BE2C (cell line): ENCODE measurements at places on chromosomes 11 and 22.
A peak's percentile ranks its signal among the peaks of the same experiment; 100 is the strongest.

DNA sequence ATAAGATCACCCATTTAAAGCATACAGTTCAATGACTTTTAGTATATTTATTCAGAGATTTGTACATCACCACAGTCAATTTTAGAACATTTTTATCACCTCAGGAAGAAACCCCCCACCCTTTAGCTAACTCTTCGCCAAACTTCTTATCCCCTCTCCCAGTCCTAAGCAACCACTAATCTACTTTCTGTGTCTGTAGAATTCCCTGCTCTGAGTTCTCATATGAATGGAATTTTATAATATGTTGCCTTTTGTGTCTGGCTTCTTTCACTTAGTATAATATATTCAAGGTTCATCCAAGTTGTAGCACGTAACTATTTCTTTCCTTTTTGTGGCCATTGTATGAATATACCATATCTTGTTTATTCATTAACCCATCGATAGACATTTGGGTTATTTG, 3.6 kb downstream of the ANKRD13D start:
- DNase-seq: no peak

GRCh38 chr22:24855794-24856193, 49.8 kb downstream of the SGSM1 start:
- DNase-seq: no peak

GRCh38 chr11:4094348-4095291, at the start of gene RRM1:
RRM1 (plus strand) TSS chr11:4094799; CDS start chr11:4095013, 214 bp downstream.
- DNase-seq: peak; percentile 91

- DNase-seq: no peak
Observed at GRCh38 chr11:41449483-41450050, 9.9 kb downstream of the LRRC4C start.

DNA sequence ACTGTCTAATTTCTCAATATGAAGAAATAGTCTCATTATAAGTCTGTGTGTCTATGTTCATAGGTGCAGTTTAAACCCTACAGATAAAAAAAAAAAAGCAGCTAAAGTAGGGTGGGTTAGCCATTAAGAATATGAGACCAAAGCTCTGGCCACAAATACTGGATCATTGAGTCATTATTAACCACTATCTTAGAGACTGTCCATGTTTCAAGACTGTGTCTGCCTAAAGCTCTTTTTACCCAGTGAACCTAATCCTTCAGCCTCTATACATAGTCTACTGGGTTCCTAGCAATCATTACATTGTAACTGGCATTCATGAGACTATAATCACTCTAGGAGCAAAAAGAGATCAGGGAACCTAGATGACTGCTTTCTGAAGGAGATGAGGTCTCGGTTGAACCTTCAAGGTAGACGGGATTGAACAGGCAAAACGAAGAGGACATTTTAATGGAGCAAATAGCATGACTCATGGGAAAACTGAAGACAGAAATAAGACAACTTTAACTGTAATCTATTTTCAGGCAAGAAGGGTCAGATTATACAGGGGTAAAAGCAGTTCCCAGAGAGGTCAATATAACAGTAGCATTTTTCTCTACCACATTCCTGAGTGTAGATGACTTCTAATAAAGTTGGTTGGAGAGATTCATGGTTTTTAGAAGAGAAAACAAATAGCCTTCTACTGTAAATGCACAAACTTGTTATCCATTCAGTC, 64.0 kb upstream of the FIBIN start:
- DNase-seq: no peak

DNA sequence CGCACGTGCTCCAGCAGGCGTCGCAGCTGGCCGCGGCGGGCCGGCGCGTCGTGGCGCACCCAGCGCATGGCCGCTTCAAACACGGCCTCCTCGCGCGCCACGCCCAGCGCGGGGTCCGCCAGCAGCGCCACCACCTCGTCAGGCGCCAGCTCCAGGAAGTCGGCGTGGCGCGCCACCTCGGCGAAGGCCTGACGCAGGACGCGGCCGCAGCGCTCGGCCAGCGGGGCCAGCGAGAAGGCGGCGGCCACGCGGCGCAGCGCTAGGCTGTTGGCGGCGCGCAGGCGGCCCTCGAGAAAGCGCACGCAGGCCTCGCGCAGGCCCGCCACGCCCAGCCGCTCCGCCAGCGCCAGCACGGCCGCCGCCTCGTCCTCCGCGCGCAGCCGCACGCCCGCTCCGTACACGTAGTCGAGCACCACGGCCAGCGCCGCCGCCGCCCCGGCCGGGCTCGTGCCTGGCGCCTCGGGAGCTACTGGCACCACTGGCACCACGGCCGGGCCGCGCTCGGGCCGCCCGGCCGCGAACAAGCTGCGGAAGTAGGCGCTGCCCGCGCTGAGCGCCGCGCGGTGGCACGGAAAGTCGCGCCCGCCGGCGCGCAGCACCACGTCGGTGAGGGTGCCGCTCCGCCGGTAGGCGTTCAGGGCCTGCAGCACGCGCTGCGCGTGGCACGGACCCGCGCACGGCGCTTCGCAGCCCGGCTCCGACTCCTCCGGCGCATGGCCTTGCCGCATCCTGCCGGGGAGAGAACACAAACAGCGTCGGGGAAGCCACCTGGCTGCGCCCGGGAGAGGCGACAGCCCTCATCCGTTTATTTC, 2.9 kb downstream of the KLHL35 start:
- peak; percentile 77 for DNase-seq

DNA sequence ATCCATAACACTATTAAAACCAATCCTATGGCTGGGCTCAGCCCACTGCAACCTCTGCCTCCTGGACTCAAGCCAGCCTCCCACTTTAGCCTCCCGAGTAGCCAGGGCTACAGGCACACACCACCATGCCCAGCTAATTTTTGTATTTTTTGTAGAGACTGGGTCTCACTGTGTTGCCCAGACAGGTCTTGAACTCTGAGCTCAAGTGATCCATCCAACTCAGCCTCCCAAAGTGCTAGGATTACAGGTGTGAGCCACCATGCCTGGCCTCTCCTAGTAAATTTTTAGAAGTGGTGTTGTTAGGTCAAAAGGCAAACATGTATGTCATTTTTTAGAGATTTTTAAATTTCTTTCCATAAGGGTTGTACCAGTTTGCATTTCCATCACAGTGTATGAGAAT, 14.2 kb downstream of the F2 start:
- DNase-seq: no peak

DNA sequence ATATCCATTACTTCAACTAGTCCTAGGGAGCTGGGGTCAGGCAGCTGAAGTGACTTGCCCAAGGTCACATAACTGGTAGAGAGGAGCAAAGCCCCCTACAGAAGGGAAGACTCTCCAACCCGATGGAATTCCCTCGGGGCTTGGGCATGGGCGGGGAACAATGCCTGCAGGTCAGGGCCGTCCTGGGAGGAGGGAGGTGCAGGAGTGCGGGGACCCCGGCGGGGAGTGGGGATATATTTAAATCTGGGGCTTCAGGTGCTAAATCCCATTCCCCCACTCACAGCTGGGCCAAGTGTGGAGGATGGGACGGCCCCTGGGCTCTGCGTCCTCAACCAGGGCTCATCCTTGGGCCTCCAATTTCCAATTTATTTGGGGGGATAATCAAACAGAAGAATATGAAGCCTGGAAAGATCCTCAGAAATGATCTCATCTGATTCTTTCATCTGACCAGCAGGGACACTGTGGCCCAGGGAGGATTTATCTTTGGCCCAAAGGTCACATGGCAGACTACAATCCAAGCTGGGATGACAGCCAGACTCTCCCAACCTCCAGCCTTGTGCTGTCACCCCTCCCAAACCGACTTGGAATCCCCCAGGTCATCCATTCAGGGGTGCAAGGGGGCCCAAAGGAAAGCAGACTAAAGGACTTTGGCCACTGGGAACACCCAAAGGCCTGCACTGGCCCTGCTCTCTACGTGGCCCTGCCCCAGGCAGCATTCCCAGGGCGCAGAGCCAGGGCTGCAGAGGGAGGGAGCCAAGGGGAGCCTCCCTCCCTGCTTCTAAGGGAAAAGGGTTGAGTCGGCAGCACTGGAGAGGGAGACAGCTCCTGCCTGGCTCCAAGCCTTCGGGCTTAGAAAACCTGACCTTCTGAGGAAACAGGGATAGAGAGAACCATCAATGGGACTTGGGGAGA, 8.7 kb upstream of the C1QTNF6 start:
- peak; percentile 68 for DNase-seq

DNA sequence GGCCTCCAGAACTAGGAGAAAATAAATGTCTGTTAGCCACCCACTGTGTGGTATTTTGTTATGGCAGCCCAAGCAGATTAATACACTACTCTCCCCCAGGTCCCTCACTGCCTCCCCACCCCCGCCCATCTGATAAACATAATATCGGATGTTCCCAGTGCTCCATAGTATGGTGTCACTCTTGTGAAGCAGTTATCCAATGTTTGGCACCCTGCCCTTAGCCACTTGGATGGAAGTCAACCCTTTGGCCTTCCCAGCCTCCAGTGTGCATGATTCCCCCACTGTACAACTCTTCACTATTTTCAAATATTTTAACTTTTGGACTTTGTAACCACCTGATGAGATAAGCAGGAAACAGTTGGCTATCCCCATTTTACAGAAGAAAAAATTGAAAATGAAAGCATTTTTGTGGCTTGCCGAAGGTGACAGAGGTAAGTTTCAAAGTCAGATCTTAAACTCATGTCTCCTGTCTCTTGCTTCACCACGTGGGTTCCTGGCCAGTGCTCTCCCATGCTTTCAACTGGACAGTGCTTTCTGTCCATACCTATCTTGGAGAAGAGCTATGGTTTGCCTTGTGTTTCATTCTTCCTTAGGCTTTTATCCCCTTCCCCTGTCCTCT, 53.2 kb downstream of the ALX4 start:
- no peak for DNase-seq

DNA sequence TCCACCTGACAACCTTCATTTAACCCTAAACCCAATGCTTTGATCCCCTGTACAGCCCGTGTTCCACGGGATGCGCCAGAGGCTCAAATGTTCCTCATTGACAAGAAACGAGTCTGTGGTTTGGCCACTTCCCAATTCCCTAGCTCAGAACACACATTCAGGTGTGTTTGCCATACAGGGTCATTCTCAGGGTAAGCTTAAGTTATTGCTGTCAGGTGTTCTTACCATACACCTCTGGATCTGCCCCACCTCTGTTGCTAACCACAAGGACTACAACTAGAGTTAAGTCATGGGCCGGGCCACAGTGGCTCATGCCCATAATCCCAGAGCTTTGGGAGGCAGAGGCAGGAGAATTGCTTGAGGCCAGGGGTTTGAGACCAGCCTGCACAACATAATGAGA, 45.6 kb upstream of the POLD3 start:
- DNase-seq: no peak

- DNase-seq: no peak
Observed at GRCh38 chr11:94417386-94417987, 16.3 kb upstream of the GPR83 start.

DNA sequence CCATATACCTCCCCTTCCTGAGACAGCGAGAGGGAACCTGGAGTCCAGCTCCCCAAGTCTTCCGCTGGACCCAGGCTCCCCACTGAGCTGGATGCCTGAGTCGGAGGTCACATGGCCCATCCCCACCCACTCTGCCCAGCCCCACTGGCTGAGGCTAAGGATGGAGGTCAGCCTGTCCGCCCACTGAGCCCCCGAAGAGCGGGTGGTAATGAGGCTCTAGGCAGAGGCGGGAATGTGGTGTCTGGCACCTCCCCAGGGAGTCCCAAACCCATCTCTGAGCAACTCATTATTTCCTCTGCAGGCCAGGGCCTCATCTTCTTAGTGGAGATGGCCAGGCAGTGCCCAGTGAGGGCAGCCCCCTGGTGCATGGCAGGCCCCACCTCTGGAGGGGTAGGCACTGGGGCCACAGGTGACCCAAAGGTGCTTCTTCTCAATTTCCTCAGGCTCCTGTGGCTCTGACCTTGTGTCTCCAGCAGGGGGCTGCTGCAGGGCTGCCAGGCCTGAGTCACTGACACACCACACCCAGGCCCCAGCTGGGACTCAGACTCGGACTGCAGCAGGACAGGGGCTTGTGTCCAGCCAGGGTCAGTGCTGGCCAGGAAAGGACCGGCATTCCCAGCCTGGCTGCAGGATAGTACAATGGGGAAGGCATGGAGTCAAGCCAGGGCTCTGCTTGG, 10.2 kb upstream of the PDE2A start:
- peak; percentile 77 for DNase-seq

- DNase-seq: no peak
Observed at GRCh38 chr11:89175796-89176195, 1.9 kb upstream of the TYR start.

- DNase-seq: no peak
Observed at GRCh38 chr22:23373601-23374000, 193.3 kb downstream of the BCR start.

- DNase-seq: peak; percentile 59
Observed at GRCh38 chr11:76838678-76839068, 22.0 kb upstream of the ACER3 start.

- DNase-seq: no peak
Observed at GRCh38 chr22:36948273-36949225, 35.1 kb downstream of the CSF2RB start.

DNA sequence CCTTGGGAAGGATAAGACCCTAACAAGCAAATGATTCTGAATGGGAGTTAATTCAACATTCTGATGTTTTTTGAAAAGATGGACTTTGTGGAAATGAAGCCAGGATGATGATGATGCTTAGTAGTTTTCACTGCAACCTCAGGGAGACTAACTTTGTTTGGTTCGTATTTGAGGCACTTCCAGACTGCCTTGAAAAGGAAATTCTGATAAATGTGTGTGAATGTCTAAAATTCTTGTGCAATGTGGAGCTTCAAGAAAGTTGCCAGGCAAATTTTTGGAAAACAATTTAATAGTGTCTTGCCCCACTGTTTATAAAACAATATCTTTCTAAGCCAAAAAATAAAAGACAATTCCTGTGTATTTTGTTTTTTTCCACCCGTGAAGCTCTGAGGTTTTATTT, 11.2 kb upstream of the NAV2 start:
- no peak for DNase-seq

GRCh38 chr11:15589070-15589626, 474.4 kb downstream of the INSC start:
- DNase-seq: no peak

GRCh38 chr11:47466201-47466600, 17.3 kb upstream of the RAPSN start:
- no peak for DNase-seq

DNA sequence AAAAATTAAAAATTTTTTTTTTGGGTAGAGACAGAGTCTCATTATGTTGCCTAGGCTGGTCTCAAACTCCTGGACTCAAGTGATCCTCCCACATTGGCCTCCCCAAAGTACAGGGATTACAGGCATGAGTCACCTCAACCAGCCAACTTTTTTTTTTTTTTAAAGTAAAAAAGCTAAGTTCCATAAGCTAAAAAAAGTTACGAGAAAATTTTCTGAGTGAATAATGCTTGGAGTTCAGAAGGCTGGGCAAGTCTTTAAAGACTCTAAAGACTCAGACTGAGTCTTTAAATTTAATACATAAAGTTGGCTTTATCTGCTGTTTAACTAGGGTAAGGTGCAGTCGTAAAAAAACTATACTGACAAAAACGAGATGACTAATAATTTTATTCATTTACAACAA, 5.6 kb downstream of the DDX6 start:
- no peak for DNase-seq

- no peak for DNase-seq
Observed at GRCh38 chr11:48077251-48077650, 96.9 kb downstream of the PTPRJ start.

DNA sequence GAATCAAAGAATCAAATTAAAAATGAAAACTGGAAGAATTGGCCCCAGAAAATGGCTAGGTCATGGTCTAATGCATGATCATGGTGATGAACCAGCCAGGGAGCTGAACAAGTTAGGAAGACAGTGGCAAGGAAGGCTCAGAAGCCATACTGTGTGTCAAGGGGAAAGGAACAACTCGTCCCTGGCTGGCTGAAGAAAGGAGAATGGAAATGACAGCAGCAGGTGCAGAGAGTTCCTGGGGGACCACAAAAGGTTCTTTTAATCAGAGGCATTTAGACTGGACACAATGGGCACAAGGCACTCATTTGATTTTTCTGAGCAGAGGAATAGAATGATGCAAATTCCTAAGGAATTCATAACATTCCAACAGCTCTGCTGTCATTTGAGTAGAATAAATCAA, 209.9 kb downstream of the LARGE1 start:
- no peak for DNase-seq
